CD14-positive monocyte (primary cell): ENCODE measurements at places on chromosomes 11 and 22.

- no peak for DNase-seq
Measured at GRCh38 chr11:69702239-69702691, 1.6 kb downstream of the FGF19 start.

DNA sequence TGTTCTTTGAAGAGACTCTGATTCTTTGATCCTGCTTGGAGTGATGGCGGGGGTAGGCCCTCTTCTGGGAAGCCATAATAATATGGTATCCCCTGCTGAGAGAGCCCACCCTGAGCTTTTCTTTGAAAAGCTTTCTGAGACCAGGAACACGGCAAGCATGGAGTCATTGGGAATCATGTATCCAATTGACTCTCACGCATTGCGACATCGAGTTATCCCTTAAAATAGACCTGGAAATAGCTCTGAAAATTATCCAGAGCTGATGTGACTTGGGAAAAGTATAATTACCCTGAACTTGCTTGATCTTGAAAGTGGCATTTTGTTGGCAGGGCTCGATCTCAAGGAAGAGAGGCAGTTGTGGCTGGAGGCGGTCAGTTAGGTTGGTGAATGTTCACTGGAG, 36.8 kb upstream of the MPEG1 start:
- DNase-seq = no peak

DNA sequence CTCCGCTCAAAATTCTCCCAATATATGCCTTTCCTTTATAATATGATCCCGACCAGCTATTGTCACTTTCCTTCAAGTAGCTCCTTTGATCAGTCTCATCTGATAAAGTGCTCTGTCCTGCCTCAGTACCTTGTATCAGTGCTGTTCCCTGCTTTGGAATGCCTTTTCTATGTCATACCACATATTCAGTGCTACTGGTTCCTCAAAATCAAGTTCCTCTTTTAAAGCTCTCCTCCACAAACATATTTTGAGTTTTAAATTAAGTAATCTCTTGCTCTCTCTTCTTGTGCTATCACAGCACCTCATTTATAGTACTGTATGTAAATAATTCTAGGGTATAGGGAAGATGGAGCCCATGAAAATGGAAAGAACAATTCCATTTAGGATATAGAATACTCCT, 137.1 kb upstream of the CTSC start:
- peak; percentile 8 for DNase-seq

DNA sequence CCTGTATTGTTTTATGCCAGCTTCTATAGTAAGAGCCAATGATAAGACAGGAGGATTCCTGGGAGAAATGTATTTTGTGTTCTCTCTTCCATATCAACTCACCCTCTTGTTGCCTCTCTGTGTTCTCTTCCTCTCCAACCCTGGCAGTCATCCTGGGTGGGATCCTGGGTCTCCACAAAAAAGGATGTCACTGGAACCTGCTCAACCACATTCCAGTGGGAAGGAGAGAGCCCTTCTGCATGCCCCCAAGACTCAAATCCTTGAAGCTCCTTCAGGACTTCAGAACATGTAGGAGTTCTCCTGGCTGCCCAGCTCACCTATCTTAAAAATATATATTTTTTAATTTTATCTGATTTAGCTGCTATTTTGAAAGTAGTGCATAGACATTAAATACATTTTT, 26.1 kb downstream of the APOL6 start:
- DNase-seq = no peak

DNA sequence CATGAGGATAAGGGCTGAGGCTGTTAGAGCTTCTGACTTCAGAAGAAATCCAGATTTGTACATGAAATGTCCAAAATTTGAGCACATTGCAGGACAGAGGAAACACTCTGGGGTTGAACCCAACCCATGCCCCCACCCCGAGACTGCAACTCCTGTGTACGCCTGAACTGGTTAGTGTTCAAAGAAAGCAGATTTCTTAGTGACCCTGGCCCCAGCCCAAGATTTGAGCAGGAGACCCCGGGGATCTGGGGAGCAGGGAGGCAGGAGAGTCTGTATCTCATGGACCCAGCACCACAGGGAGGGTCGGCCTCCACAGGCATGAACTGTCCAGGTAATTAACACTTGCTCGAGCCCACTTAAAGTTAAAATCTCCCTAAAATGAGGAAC, 69.3 kb upstream of the WNT7B start:
- no peak for DNase-seq

- peak; percentile 12 for DNase-seq
Measured at GRCh38 chr11:45885274-45885920, at the start of gene MAPK8IP1. Gene MAPK8IP1 (plus strand): TSS chr11:45885651. CDS start chr11:45885821, 170 bp downstream.

DNA sequence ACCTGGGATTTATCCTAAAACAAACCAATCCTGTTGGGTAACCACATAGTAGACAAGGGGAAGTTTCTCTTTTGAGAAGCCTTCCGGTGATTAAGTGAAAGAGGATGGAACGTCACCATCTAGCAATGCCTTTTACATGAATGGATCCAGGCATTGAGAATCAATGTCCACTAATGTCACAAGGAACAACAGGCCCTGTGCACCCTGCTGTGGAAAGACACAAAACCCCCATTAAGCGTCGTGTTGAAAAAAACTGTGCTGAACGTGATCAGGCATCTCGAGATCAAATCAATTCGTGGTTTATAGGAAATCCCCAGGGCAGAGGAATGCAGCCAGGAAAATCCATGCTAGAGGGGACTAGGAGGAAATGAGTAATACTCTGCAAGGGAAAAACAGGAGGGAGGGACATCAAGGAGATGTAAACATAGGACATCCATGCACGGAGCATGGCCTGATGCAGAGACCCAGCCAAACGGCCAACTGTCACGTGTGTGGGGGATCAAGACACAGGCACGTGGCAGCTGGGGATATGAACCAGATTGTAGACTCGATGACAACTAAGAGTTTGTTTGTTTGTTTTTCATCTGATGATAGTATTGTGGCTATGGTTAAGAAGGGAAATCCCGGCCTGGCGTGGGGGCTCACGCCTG, 38.6 kb upstream of the CARS1 start:
- DNase-seq = no peak

GRCh38 chr11:1533342-1533725, 38.7 kb downstream of the DUSP8 start:
- DNase-seq = no peak

- DNase-seq = no peak
Measured at GRCh38 chr11:131656839-131657211, 286.4 kb downstream of the NTM start.

DNA sequence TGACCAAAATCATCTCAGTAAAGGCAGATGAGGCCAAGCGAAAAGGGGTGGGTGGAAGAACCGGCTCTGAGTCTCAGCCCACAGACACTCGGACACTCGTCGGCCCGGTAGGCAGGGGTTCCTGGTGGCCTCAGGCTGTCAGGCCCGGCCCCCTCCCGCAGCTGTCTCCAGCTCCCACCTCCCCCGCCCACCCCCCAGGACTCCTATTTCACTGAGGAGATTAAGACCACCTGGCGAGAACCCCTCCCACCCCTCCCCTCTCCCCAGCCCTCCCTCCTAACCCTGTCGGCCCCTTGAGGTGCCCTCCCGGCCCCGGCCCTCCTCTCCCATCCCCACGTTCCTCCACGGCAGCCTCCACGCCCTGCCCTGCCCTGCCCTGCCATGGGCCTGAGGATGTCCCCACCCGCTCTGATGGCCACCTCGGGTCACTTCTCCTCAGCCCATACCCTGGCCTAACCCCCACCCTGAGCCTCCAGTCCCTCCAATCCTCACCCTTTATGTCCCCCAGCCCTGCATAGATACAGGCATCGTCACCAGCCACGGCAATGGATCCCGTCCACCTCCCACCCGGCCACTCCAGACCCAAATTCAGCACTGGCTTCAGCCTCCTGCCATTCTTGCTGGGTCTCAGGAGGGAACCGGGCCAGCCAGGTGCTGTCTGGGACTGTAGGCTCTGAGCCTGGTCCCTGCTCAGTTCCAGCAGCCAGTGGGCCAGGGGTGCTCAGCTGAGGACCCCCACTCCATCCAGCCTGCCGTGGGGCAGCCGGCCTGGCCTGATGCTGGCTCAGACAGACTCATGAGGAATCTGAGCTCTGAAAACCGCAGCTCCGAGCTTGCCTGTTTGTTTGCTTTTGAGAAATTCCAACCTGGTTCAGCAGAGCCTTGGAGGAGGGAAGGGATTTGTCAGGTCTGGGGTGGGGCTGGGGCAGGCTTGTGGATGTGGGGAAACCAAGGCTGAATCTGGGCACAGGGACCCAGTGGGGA, 9.8 kb upstream of the TBX1 start:
- no peak for DNase-seq

DNA sequence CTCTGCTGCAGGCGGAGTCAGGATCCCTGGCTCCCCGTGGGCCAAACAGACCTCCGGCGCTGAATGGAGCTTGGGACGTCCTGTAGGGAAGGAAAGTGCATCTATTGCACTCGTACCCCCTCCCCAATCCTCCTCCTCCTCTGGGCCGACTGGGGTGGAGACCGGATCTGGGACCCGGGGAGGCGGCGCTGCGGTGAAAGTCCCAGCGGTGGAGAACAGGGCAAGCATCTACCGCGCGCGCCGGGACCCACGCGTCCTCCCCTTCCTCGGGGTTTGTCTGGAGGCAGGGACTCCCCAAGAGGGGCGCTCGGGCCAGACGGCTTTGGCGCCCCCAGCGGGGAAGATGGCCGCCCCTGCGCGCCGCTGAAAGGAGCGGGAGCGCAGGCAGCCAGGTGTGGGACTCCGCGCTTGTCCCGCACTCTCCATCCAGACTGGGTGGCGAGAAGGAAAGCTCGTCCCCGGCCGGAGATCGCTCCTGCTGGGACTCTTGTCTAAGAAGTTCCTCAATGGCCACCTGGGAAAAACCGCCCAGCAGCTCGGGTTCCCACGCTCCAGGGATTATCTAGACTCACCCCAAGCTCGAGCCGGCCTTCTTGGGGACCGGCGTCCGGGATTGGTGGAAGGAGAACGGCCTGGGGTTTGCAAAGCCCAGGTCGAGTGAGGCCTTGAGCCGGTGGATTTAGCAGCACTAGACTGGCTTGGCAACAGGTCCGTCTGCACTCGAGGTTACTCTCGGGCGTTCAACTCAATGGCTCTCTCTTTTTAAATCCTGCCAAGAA, 718 bp downstream of the FADS2 start:
- no peak for DNase-seq

DNA sequence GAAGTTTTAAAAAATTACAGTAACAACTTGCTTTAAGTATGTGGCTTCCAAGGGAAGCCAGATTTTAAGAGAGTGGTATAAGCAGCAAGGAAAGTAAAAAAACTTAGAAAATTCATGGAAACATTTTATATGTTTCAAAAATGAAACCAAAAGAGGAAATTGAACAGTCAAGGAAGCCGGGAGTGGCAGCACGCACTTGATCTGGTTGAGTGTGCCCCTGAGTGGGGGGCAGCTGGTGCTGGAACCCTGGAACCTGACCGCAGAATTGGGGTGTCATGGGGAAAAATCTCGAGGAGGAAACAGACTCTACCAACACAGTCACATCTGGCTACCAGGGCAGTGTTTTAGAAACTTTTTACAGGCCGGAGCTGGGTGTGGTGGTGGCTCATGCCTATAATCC, 14.0 kb downstream of the MICALL1 start:
- peak; percentile 33 for DNase-seq

DNA sequence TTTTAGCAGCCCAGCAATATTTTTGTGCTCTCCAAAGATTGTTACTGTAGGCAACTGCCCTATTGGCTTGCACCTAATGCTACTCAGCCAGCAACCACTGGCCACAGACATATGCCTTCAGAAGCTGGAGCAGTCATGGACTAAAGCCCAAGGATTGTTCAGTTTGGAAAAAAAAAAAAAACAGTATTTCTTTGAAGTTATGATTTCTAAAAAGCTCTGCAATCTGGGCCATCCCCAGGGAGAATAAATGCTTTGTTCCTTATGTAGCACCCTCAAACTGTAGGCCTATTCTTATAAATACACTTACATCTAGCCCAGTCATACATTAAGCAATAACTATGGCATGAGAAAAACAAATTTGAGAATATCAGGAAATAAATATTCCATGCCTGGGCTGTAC, 2190.5 kb upstream of the RAG2 start:
- DNase-seq = no peak

DNA sequence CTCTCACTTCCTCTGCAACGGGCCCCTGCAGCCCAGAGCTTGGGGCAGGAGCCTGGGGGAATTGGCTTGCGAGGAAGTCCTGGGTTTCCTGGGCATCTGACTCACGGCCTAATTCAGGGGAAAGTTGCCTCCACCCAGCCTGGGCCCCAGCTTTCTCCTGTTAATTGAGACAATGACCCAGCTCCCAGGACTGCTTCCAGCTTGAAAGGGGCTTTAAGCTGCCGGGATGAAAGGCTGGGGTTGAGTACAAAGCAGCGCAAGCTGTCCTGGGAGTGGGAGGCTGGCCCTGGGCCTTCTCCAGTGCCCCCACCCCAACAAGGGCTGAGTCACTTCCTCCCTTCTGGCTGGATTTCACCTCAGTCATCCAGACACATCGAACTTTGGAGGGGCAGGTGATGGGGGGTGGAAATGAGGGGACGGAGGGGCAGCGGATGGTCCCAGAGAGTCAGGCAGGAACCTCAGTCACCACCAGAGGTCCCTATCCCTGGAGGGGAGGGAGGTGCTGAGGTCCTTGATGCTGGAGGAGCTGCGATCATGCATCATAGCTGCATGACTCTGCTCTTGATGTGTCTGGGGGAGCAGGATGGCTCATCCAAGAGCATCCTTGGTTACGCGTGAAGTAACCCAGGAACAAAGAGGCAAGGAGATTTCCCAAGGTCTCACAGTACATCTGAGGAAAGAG, 30.1 kb upstream of the OAF start:
- peak; percentile 24 for DNase-seq

GRCh38 chr11:79822766-79823165, 381.9 kb upstream of the TENM4 start:
- DNase-seq = no peak

- DNase-seq = no peak
Measured at GRCh38 chr22:37193629-37194191, 5.7 kb upstream of the C1QTNF6 start.

GRCh38 chr22:42745118-42745517, 24.4 kb upstream of the A4GALT start:
- DNase-seq = no peak

DNA sequence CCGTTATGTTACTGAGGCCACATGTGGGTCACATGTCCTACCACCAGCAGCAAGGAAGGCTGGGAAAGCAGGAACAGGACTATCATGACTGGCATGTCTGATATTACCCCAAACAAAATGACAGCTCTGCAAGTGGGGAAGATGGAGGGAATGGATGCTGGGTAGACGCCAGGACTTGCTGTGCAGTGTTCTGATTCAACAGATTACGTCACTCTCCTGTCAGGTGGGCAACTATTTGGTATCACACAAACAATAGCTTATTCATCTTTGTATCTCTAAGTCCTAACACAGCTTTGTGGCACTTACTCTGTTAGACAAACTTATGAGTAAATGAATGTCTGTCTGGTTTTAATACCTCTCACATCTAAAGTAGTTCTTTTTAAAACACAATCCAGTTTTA, 105.2 kb downstream of the SPON1 start:
- DNase-seq = no peak

- no peak for DNase-seq
Measured at GRCh38 chr11:9091044-9091922, at the start of gene SCUBE2. Gene SCUBE2 (minus strand): TSS chr11:9091599. CDS start chr11:9091528, 71 bp downstream.

- DNase-seq = no peak
Measured at GRCh38 chr11:131923309-131923708, 552.9 kb downstream of the NTM start.

GRCh38 chr11:26704249-26704648, 17.6 kb downstream of the SLC5A12 start:
- no peak for DNase-seq

GRCh38 chr11:10641912-10642697, 51.5 kb downstream of the IRAG1 start:
- DNase-seq = no peak
